ENCODE measurements at places on chromosomes 6 and 20. TPM values are rescaled to one million over a fixed set of nuclear protein-coding genes. Genes with fewer than 3 reads are reported as not detected.

Gene JPH2
- total RNA-seq = 11.4 TPM

Gene HAO1
- total RNA-seq = not detected

- no peaks in the 10 kb centered on the region for H3K4me1 ChIP-seq
- DNase-seq = no peak
Measured at GRCh38 chr6:158083455-158084325, 84.4 kb downstream of the SERAC1 start.

- H3K4me1 ChIP-seq = peaks cover 9% of the 10 kb centered on the region
- H3K27ac ChIP-seq = no peak overlapping the region
- H3K4me3 ChIP-seq = no peak overlapping the region
- DNase-seq = no peak
Measured at GRCh38 chr6:38161754-38162492, 342.4 kb downstream of the ZFAND3 start.

- no peak overlapping the region for H3K27ac ChIP-seq
- H3K36me3 ChIP-seq = no peaks in the 10 kb centered on the region
- no peak for DNase-seq
- no peak overlapping the region for H3K4me3 ChIP-seq
- H3K4me1 ChIP-seq = no peaks in the 10 kb centered on the region
- H3K27me3 ChIP-seq = no peaks in the 10 kb centered on the region
Measured at GRCh38 chr6:165952514-165952913, 215.1 kb downstream of the TBXT start.

- no peak overlapping the region for H3K4me3 ChIP-seq
- H3K27me3 ChIP-seq = no peaks in the 10 kb centered on the region
- no peaks in the 10 kb centered on the region for H3K36me3 ChIP-seq
- no peak overlapping the region for H3K27ac ChIP-seq
- no peaks in the 10 kb centered on the region for H3K4me1 ChIP-seq
- DNase-seq = peak; percentile 38
Measured at GRCh38 chr6:154243793-154244750, 112.5 kb downstream of the IPCEF1 start.

DNA sequence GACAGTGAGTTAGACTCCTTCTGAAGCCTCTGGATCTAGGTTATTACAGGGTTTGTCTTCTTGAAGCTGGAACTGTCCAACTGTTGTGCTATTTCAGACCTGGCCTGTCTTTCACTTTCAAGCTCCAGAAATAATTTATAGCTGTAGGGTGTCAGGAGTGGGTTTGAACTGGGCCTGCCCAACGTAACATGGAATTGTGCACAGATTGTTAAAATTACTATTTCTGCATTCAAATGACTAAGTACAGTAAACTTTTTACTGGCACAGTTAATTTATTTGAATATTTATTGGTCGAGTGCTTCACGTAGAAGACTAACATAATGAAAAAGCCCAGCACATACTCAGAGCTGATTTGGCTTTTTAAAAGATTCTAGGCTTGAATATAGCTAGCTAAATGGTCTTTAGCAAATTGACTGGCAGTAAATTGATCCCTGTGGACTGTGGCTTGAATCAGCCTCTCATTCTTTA lies 74.3 kb downstream of the ARID1B start:
- no peaks in the 10 kb centered on the region for H3K27me3 ChIP-seq
- H3K4me3 ChIP-seq = no peak overlapping the region
- no peaks in the 10 kb centered on the region for H3K36me3 ChIP-seq

DNA sequence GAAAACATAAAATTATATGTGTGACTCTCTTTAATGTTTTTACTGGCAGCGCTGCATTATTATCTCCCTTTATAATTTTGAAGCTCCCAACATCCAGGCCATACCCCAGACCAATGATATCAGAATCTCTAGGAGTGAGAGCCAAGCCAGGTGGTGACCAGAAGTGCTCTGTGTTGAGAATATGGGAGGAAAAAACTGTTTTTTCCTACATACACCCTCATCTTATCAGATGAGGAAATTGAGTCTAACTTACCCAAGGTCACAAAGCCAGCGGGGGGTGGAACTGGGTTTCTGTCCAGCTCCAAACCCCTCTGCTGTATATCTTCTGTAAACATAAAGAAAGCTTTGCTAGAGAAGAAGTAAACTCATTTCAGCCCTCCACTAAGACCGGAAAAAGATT lies 42.5 kb downstream of the LY86 start:
- no peak overlapping the region for H3K4me3 ChIP-seq
- H3K27ac ChIP-seq = no peak overlapping the region
- H3K4me1 ChIP-seq = no peaks in the 10 kb centered on the region
- H3K36me3 ChIP-seq = no peaks in the 10 kb centered on the region
- H3K27me3 ChIP-seq = no peaks in the 10 kb centered on the region

GRCh38 chr20:5072756-5073659 lies 46.8 kb downstream of the PCNA start:
- H3K27ac ChIP-seq = no peak overlapping the region
- H3K4me3 ChIP-seq = no peak overlapping the region
- H3K27me3 ChIP-seq = no peaks in the 10 kb centered on the region
- no peaks in the 10 kb centered on the region for H3K4me1 ChIP-seq

DNA sequence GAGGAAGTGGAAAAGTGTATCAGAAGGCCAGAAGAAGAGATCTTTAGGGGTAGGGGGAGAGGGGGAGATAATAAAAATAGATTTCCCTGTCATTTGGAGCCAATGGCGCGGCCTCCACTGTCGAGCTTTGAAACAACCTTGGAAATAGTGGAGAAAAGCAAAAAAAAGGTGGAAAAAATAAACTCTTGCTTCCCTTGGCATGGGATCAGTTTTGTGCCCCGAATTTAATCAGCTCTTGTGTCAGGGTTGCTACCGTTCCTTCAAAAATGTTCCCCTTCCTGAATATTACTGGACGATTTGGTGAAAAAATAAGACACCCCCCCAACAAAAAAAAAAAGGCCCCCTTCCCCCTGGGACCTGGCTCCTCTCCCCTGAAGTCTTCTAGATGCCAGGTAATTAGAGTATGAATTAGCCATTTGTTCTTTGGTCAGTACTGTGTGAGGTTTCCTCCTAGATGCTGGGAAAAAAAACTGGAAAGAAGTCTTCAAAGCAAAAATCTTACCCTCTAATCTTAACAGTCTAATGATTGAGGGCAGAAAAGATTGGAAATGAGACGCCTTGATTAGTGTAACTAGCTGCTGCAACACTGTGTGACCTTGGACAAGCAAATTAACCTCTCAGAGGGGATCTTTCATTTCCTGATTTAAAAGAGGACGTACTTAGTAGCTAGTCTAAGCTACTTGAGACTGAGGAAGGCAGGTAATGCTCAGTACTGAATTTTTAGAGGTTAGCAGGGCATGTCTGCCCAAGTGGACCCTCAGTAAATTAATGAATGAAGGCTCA lies 872 bp upstream of the RBM39 start:
- peaks cover 22% of the 10 kb centered on the region for H3K4me1 ChIP-seq
- peaks cover 27% of the 10 kb centered on the region for H3K36me3 ChIP-seq
- H3K27ac ChIP-seq = peak overlapping the region; percentile 99
- peak; percentile 58 for DNase-seq

- no peaks in the 10 kb centered on the region for H3K4me1 ChIP-seq
- H3K4me3 ChIP-seq = no peak overlapping the region
- peaks cover 41% of the 10 kb centered on the region for H3K36me3 ChIP-seq
- no peak overlapping the region for H3K27ac ChIP-seq
- no peaks in the 10 kb centered on the region for H3K27me3 ChIP-seq
- DNase-seq = no peak
Measured at GRCh38 chr20:25464501-25465242, 57.2 kb downstream of the GINS1 start.

DNA sequence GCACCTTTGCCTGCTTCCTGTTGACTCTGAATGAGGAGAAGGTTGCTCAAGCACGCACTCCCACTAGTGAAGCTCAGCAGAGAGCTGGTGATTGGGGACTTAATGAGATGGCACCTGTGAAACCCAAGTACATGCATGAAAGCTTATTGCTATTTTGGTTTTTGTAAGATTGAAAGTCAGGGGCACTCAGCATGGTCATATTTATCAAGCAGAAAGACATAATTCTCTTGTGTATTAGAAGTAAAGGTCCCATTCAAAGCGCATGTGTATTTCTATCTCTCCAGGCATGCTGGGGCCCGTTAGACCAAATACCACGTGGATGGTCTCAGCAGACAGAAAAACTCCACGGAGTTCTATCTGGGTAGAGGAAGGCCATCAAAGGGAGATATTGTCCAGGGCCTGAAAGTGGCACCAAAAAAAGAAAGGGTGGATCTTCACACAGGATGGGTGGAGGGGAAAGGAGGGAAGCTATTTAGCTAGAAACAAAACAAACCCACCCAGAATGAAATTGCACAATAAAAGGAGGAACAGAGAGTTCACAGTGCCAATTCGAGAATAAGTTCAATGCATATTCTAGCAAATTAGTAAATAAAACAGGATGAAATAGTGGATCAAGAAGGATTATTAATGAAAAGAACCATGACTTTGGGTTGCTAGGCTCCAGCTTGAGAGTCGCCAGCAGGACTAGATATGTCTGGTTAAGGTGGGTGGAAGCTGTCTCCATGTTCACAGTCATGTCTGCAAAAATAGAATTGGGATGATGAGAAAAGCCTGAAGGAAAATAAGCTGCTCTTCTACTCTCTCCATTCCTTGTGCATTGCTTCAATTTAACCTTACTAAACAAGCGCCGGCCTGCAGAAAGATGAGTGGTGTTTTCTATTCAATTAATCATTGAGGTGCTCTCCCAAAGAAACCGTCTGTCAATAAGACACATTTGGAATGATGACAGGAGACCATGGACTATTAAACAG lies 224.9 kb upstream of the DTNBP1 start:
- no peaks in the 10 kb centered on the region for H3K27me3 ChIP-seq
- no peaks in the 10 kb centered on the region for H3K4me1 ChIP-seq
- no peak overlapping the region for H3K4me3 ChIP-seq
- no peaks in the 10 kb centered on the region for H3K36me3 ChIP-seq
- no peak for DNase-seq
- no peak overlapping the region for H3K27ac ChIP-seq

- no peak for DNase-seq
- H3K27ac ChIP-seq = no peak overlapping the region
- no peaks in the 10 kb centered on the region for H3K4me1 ChIP-seq
- no peaks in the 10 kb centered on the region for H3K36me3 ChIP-seq
Measured at GRCh38 chr6:138219398-138219797, 1.1 kb upstream of the PBOV1 start.

GRCh38 chr6:56193846-56194245 lies 53.5 kb downstream of the COL21A1 start:
- no peaks in the 10 kb centered on the region for H3K4me1 ChIP-seq
- no peaks in the 10 kb centered on the region for H3K27me3 ChIP-seq
- no peak for DNase-seq
- no peak overlapping the region for H3K27ac ChIP-seq
- H3K36me3 ChIP-seq = no peaks in the 10 kb centered on the region

GRCh38 chr6:2054516-2055067 lies 190.8 kb downstream of the GMDS start:
- DNase-seq = no peak
- H3K27ac ChIP-seq = no peak overlapping the region
- H3K4me3 ChIP-seq = no peak overlapping the region
- H3K36me3 ChIP-seq = no peaks in the 10 kb centered on the region
- H3K27me3 ChIP-seq = no peaks in the 10 kb centered on the region

GRCh38 chr6:10759312-10759839 lies 11.8 kb downstream of the TMEM14B start:
- no peaks in the 10 kb centered on the region for H3K4me1 ChIP-seq
- no peaks in the 10 kb centered on the region for H3K27me3 ChIP-seq
- peaks cover 16% of the 10 kb centered on the region for H3K36me3 ChIP-seq
- no peak overlapping the region for H3K27ac ChIP-seq
- H3K4me3 ChIP-seq = no peak overlapping the region
- DNase-seq = no peak

DNA sequence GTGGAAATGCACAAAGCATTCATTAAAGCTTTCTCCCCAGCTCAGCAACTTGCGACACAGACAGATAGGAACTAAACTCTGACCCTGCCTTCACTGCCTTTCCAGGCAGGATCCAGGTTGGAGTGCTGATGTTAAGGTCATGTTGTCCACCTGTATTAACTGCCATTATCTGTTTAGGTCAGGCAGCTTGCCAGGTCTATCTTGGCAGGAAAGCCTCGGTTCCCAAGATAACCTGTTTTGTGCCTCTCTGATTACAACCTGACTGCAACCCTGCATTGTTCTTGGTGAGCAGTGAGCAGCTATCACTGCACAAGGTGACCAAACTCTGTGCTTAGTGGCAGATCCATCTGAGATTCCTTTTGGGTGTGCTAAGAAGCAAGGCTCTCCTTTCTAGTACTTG lies 23.2 kb upstream of the ELOVL2 start:
- no peaks in the 10 kb centered on the region for H3K27me3 ChIP-seq
- no peaks in the 10 kb centered on the region for H3K36me3 ChIP-seq
- DNase-seq = no peak
- H3K27ac ChIP-seq = no peak overlapping the region

GRCh38 chr6:78523622-78524021 lies 343.7 kb upstream of the IRAK1BP1 start:
- H3K27ac ChIP-seq = no peak overlapping the region
- DNase-seq = no peak
- no peaks in the 10 kb centered on the region for H3K4me1 ChIP-seq
- no peak overlapping the region for H3K4me3 ChIP-seq
- no peaks in the 10 kb centered on the region for H3K36me3 ChIP-seq
- H3K27me3 ChIP-seq = no peaks in the 10 kb centered on the region

- DNase-seq = no peak
- H3K36me3 ChIP-seq = no peaks in the 10 kb centered on the region
- H3K4me3 ChIP-seq = no peak overlapping the region
- H3K27ac ChIP-seq = no peak overlapping the region
- no peaks in the 10 kb centered on the region for H3K27me3 ChIP-seq
Measured at GRCh38 chr6:29763491-29764289, 40.5 kb downstream of the HLA-F start.

DNA sequence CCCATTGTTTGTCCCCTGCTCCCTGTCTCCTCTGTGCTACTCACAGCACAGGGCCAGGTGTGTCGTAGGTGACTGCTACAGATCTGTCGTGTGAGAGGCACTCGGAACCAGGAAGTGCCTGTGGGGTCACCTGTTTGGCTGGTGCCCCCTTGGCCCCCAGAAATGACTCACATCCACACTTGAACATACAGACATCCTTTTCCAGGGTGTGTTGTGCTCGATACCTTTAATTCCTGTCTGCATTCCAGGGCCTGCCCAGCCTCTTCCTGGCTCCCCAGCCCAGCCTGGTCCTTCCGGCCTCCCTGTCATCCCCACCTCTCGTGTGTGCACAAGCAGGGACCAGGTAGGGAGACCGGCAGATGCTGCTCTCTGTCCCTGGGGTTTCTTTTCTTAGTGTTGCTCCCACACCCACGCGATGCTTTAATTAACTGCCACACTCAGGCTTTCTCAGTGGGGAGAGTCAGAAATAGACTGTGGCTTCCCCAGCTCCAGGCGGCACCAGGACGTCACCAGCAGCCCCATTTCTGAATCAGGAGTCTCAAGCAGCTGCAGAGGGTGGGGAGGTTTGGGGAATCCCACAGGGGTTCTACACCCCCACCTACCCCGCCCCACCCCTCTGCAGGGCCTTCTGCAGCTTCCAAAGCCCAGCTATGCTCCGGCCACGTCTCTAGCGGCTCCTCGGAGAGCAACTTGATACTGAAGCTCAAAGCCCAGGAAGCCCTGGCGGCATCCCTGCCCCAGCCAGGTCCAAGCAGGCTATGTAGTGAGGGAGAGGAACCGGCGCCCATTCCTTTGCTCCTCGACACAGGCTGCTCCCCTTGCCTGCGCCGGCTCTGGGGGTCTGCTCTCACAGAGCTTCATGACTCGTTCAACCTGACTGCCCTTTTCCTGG lies 102.2 kb downstream of the SYCP2 start:
- no peaks in the 10 kb centered on the region for H3K36me3 ChIP-seq
- H3K4me3 ChIP-seq = no peak overlapping the region
- no peak for DNase-seq
- H3K4me1 ChIP-seq = no peaks in the 10 kb centered on the region
- no peaks in the 10 kb centered on the region for H3K27me3 ChIP-seq
